ENCODE measurements at places on chromosomes 11 and 22.

- no peak for DNase-seq
Measured at GRCh38 chr11:9002920-9003572, 755 bp downstream of the NRIP3 start.

- no peak for DNase-seq
Measured at GRCh38 chr11:67268962-67269268, 2.6 kb downstream of the GRK2 start.

- DNase-seq, result no peak
Measured at GRCh38 chr11:29333993-29334775, 682.6 kb downstream of the KCNA4 start.

- no peak for DNase-seq
Measured at GRCh38 chr11:87726506-87726905, 448.7 kb downstream of the RAB38 start.

- DNase-seq, result no peak
Measured at GRCh38 chr11:110318638-110319404, 22.4 kb upstream of the RDX start.

GRCh38 chr22:43616645-43617044 lies 195.5 kb downstream of the EFCAB6 start:
- no peak for DNase-seq

All from prostate gland (tissue), 2 donors.